Activated CD4-positive, alpha-beta T cell treated with anti-CD3 and anti-CD28 coated beads for 24 hours (primary cell): ENCODE measurements at places on chromosomes 7 and 10.

DNA sequence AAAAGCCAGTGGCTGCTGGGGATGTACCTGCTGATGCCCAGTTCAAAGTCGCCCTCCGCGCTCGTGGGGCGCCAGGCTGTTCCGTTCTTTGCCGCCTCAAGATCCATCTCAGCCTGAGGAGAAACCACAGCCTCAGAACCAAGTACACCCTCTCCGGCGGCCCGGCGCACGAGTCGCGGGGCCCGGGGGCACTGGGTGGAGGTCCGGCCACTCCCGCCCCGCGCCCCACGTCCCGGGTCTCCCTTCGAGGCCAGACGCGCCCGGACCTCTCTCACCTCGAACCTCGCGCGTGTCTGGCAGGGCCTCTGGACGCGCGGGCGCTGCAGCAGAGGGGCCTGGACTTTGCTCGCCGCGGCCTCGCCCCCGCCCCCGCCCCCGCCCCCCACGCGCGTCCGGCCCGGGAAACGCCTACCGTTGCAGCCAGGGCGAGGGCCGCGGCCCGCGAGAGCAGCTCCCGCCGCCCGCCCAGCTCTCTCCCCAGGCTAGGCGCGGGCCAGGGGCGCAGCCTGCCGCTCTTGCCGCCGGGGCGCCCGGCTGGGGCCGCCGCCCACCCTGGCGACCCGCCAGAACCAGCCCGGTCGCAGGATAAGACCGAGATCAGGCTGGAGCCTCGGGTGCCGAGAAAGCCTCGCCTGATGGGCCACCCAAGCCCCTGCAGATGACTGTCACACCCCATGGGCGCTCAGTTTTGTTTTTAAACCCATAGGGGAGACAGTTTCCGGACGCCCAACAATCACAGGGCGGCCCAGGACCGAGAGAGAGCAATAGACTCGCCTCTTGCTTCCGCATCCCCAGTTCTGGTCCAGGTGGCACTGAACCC lies at the start of gene ABCB4:
Gene ABCB4 (minus strand): TSS at position 322 of the 820 bp plus-strand sequence. CDS start 215 bp downstream, at position 107.
- no peak for DNase-seq

- DNase-seq: peak; percentile 23
These were observed 509 bp downstream of the AHR start for GRCh38 chr7:17298840-17299482.

DNA sequence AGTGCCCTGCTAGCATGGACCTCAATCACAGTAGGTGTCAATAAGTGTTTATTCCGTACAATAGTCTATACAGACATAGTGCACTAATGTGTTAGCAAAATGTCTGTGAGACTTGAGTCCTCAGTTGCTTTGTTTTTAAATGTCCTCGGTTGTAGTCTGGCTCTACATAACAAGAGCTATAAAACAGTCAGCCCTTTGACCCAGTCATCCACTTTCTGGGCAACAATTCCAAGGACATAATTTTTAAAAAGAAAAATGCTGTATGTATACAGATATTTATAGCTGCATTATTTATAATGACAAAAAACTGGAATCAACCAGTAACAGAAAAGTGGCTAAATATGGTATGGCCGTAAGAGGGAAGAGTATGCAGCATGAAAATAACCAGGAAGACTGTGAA lies 2.8 kb upstream of the PDLIM1 start:
- DNase-seq: no peak

- DNase-seq: no peak
These were observed 62.4 kb downstream of the CTTNBP2 start for GRCh38 chr7:117810642-117811512.
